ENCODE measurements at places on chromosomes 1 and 21. TPM values are rescaled to one million over a fixed set of nuclear protein-coding genes. Genes with fewer than 3 reads are reported as not detected.

The IGSF3 gene
- polyA plus RNA-seq, result 26.0 TPM

The PLA2G2C gene
- 0.14 TPM for polyA plus RNA-seq

The GNB1 gene
- polyA plus RNA-seq, result 315 TPM

The ATP1A4 gene
- 0.04 TPM for polyA plus RNA-seq

The ANXA9 gene
- 15.2 TPM for polyA plus RNA-seq

The SPRR2E gene
- not detected for polyA plus RNA-seq

The S100A1 gene
- polyA plus RNA-seq, result 24.6 TPM

The GJB5 gene
- 0.22 TPM for polyA plus RNA-seq

Data from left renal cortex interstitium (tissue), 4 donors.